ENCODE measurements at places on chromosomes 4 and X.

DNA sequence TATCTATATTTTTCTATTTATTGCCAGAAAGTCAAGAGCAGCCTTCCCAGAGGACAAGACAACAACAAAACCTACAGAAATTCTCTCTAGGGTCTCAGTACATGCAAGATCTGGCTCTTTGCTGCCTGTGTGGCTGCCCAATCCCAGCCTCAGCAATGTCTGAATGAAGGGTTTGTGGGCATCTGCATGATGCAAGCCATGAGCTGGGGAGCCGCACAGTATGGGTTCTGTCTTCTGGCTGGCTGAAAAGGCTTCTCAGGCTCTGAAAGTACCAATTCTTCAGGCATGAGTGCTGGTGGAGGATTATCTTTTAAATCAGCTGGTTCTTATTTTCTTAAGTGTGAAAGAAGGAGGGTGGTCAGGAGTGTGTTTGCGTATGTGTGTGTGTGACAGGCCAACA lies 104.6 kb downstream of the PDGFRA start:
- H3K36me3 ChIP-seq: no peaks in the 10 kb centered on the region
- DNase-seq: no peak
- H3K4me1 ChIP-seq: no peaks in the 10 kb centered on the region
- no peak overlapping the region for H3K4me3 ChIP-seq
- no peak overlapping the region for H3K27ac ChIP-seq

DNA sequence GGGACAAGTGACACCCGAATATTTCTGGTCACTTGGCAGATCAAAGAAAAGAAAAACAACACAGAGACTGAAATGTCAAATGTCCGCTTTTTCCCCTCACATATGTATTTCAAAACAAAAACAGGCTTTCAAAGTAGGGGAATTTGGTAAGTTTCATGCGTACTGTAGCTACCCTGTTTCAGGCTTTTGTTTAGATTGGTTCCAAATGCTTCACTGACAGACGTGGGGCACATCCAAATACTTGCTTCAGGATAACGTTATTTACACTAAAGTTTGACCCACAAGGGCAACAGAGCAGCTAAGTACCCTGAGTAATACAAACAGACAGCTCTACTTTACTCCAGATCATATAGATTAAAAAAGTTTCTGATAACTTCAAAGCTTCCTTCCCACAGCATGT lies 804.5 kb upstream of the POU3F4 start:
- DNase-seq: no peak
- no peak overlapping the region for H3K4me3 ChIP-seq
- H3K27me3 ChIP-seq: no peaks in the 10 kb centered on the region
- no peaks in the 10 kb centered on the region for H3K36me3 ChIP-seq

GRCh38 chr4:105709081-105709450 lies 482 bp downstream of the GSTCD start:
- peak; percentile 5 for DNase-seq
- H3K27me3 ChIP-seq: no peaks in the 10 kb centered on the region
- H3K4me3 ChIP-seq: peak overlapping the region; percentile 85
- peak overlapping the region; percentile 70 for H3K27ac ChIP-seq
- no peaks in the 10 kb centered on the region for H3K36me3 ChIP-seq

GRCh38 chrX:29691044-29691443 lies 524.3 kb upstream of the MAGEB2 start:
- no peak overlapping the region for H3K4me3 ChIP-seq
- H3K4me1 ChIP-seq: no peaks in the 10 kb centered on the region
- H3K27ac ChIP-seq: no peak overlapping the region
- H3K27me3 ChIP-seq: no peaks in the 10 kb centered on the region
- no peaks in the 10 kb centered on the region for H3K36me3 ChIP-seq

GRCh38 chr4:124066595-124066994 lies 645.9 kb downstream of the ANKRD50 start:
- no peaks in the 10 kb centered on the region for H3K36me3 ChIP-seq
- H3K4me3 ChIP-seq: no peak overlapping the region
- H3K27me3 ChIP-seq: no peaks in the 10 kb centered on the region
- no peak for DNase-seq
- peaks cover 11% of the 10 kb centered on the region for H3K4me1 ChIP-seq

- peak overlapping the region; percentile 86 for H3K4me3 ChIP-seq
- H3K27ac ChIP-seq: peak overlapping the region; percentile 96
- no peaks in the 10 kb centered on the region for H3K36me3 ChIP-seq
- peaks cover 24% of the 10 kb centered on the region for H3K4me1 ChIP-seq
- DNase-seq: no peak
Measured at GRCh38 chrX:13689741-13690211, 848 bp downstream of the RAB9A start.

DNA sequence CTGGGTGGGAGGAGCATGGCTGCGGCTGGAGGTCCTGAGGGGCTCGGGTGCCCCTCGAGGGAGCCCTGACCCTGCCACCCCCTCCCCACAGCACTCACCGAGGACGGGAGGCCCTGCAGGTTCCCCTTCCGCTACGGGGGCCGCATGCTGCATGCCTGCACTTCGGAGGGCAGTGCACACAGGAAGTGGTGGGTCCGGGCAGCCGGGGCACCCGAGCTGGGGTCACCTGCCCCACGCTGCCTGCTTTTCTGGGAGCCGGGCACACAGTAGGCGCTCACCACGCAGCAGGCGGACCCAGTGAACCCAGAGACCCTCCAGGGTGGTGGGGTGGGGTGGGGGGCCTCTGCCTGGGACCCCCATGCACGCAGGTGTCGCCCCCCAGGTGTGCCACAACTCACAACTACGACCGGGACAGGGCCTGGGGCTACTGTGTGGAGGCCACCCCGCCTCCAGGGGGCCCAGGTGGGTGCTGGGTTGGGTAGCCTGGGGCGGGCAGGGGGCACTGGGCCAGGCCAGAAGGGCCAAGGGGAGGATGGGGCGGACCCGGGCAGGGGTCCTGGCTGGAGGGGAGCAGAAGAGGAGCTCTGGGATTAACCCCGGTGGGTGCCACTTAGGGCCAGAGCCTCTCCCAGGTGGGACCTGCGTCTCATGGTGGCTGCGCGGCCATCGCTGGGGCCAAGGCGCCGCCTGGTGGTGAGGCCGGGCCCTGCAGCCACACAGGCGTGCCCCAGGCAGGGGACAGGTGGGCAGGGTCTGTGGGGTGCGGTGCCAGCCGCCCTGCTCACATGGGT lies 1.4 kb downstream of the HGFAC start:
- no peaks in the 10 kb centered on the region for H3K36me3 ChIP-seq
- no peaks in the 10 kb centered on the region for H3K27me3 ChIP-seq
- no peak overlapping the region for H3K27ac ChIP-seq
- no peak for DNase-seq

DNA sequence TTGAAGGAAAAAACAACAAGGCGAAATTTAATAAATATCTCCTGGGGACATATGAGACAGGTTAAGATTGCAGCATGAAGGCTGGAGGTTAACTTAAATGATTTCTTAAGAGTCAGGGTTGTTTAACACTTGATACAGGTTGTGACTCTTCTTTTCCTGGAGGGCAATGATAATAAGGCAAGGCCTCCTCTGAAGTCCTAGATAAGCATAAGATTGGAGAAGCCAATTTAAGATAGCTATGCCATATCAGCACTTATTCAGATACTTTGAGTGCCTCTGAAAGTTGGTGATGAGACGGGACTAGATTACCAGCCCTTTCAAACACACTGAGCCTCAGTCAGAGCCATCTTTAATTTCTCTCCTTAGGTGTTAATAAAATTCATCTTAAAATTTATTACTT lies 350.8 kb downstream of the FBXO8 start:
- DNase-seq: no peak
- H3K27ac ChIP-seq: no peak overlapping the region
- peaks cover 5% of the 10 kb centered on the region for H3K4me1 ChIP-seq
- H3K4me3 ChIP-seq: no peak overlapping the region
- H3K36me3 ChIP-seq: no peaks in the 10 kb centered on the region

DNA sequence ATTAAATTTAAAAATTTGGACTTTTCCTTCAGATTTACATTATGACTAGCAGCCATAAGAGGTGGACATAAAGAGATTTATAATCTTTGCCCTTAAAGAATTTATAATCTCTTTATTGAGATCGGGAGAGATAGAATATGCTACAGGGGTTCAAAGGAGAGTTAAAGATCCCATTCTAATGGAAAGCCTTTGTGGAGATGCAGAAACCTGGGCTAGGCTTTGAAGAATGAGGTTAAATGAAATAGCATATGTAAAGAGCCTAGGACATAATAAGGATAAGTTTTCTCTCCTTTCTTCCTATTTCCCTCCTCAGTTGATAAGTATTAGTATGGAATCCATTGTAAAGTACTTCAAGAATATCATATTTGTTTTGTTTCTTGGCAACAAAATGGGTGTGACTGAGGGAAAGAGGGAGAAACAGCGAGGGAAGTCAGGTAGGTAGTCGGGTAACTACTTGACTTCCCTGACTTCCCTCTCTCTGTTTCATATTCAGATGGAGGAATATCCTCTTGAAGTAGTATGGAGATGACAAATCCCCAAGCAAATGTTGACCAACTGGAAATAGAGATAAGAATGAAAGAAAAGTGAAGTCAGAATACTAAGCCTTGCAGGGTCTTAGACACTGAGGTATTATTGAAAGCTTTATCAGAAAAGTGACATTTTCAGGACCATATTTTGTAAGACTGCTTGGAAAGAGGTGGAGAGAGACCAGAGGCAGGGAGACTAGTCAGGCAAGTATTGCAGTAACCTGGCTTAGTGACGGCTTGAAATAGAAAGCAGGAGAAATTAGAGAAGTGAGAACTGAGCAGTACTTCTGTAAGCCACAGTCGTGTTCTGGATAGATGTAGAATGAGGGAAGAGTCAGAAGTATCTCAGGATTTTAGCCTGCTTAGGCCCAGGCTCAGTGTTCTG lies 82.9 kb downstream of the PDLIM5 start:
- no peak for DNase-seq
- H3K4me3 ChIP-seq: no peak overlapping the region
- H3K27ac ChIP-seq: no peak overlapping the region
- H3K27me3 ChIP-seq: no peaks in the 10 kb centered on the region
- peaks cover 21% of the 10 kb centered on the region for H3K4me1 ChIP-seq

DNA sequence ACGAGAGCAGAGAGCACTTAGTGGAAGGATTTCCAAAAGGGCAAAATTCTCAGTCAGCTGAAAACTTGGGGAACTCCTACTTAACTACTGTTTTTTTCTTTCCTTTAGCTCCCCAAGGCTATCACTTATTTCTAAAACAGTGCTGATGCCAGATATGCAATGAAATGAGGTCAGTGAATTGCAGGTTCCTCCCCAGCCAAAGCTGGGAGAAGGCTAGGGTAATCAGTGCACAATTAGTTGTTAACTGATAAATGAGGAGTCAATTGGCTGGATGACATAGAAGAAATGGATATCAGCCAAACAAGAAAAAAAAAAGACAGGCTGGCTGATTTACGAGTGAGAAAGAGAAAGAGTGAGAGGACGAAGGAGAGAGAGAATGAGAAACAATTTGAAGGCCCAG lies 195.6 kb downstream of the GPC3 start:
- no peaks in the 10 kb centered on the region for H3K4me1 ChIP-seq
- H3K4me3 ChIP-seq: no peak overlapping the region

DNA sequence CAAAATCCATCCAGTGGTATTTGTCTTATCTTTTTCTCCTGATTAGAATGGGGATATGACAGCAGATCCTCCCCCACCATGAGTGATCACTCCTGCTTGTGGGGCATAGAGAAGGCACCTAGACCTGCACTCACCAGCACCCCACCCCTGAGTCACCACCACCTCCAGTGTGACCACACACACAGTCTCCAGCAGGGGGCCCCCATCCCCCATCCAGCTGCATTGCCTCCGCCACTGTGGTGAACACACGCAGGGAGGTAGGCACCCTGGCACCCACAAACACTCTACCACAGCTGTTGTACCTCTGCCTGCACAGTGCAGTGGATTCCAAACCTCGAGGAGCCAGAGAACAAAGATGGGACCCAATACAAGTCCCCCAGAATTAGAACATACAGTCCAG lies 9.0 kb upstream of the MAGEA8 start:
- DNase-seq: no peak
- no peak overlapping the region for H3K27ac ChIP-seq
- H3K36me3 ChIP-seq: no peaks in the 10 kb centered on the region
- H3K4me1 ChIP-seq: no peaks in the 10 kb centered on the region
- H3K27me3 ChIP-seq: no peaks in the 10 kb centered on the region

- H3K27me3 ChIP-seq: no peaks in the 10 kb centered on the region
- H3K27ac ChIP-seq: no peak overlapping the region
- H3K4me1 ChIP-seq: no peaks in the 10 kb centered on the region
- no peaks in the 10 kb centered on the region for H3K36me3 ChIP-seq
- no peak for DNase-seq
Measured at GRCh38 chrX:16028576-16028975, 94.8 kb upstream of the GRPR start.

DNA sequence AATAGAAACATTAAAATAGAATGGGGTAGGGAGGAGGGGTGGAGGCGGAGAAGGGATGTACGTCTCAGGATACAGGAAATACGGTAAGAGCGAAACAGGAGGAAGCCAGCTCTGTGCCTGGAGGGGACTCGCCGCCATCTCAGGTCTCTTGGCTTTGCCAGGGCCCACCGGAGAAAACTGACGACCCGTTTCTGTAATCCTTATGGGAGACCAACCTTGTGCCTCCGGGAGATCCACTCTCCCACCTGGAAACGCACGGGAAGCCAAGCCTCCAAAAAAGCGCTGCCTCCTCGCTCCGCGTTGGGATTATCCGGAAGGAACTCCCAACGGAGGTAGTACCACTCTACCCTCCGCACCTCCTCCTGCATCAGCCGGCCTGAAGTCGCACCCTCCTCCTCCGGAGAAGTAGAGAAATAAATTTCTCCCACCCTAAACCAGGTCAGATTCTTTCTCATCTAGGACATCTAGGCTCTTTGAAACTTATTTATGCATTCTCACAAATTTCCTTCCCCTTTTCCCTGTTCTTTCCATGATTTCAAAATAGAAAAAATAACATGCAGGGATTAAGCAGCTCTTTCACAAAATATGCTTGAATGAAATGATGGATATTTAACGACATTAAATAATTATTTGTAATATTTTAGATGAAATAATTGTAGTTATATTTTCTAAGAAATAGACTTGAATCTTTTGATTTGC lies at the start of gene NBDY:
NBDY (plus strand) TSS at position 92 of the 699 bp plus-strand sequence; CDS start at position 203, 111 bp downstream.
- H3K36me3 ChIP-seq: no peaks in the 10 kb centered on the region
- peak; percentile 29 for DNase-seq
- peak within 1 kb of the TSS; percentile 37 for H3K4me3 ChIP-seq
- peaks cover 4% of the 10 kb centered on the region for H3K4me1 ChIP-seq
- peak within 1 kb of the TSS; percentile 50 for H3K27ac ChIP-seq

DNA sequence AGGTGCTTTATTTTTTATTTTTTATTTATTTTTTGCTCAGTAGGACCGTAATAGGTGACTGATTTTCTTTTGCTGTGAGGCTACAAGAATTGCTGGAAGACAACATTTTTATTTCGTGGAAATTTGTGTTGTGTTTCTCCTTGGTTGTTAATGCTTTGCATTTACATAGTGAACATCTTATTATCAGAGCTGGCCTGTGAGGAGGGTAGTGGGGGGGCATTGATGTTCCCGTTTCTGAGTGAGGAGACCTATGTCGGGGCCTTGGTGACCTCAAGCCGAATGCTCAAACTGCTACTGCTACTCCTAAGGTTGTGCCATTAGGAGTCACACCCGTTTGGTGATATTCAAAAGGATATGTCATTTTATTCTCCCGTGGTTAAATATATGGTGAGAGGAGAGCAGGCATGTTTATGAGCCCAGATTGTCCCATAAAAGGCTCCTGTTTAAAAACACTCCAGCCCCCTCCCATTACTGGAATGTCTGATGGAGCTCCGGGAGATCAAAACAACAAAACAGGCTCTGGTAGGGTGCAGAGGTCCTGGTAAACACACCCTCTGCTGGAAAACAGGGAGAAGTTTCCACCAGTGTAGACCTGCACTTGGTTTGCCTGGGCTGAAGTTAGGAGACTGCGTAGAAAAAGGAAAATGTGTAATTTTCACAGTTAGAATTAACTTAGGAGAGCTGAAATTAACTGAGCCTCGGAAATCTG lies 5.6 kb downstream of the PDGFRA start:
- peak overlapping the region; percentile 69 for H3K4me3 ChIP-seq
- no peak for DNase-seq
- H3K27me3 ChIP-seq: peaks cover 3% of the 10 kb centered on the region
- H3K36me3 ChIP-seq: no peaks in the 10 kb centered on the region
- peaks cover 9% of the 10 kb centered on the region for H3K4me1 ChIP-seq
